Hematopoietic multipotent progenitor cell treated with erythropoietin and hydrocortisone succinate and interleukin-3 and kit ligand, for 4 days (in vitro differentiated cells): ENCODE measurements at places on chromosomes 4 and X.

DNA sequence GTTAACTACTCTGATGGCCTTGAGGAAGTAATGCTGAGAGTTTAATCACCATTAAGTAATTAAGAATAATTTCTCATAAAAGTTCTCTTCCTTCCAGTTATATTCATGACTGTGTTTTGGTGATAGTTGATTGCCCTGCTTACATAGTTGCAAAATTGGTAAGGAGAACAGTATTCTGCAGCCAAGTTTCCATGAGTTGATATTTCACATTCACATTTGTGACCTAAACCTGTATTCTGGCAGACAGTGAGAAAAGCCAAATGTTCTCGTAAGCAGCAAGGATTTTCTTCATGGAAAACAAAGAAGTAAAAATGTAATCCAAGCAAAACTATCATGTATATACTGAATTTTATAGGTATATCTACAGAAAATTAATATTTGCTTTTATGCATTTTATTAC is 187.8 kb upstream of the NUDT6 start:
- no peak for DNase-seq

- no peak for DNase-seq
These were observed 38.1 kb downstream of the EIF4E start for GRCh38 chr4:98890702-98891455.

DNA sequence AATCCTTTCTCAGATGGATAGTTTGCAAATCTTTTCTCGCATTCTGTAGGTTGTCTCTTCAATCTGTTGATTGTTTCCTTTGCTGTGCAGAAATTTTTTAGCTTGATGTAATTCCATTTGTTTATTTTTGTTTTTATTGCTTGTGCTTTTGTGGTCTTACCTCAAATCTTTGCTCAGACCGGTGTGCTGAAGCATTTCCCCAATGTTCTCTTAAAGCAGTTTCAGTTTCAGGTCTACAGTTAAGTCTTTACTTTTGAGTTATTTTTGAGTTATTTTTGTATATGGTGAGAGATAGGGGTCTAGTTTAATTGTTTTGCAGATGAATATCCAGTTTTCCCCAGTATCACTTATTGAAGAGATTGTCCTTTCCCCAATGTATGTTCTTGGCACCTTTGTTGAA is 18.2 kb upstream of the SLC25A14 start:
- no peak for DNase-seq

- DNase-seq: no peak
These were observed 1099.9 kb downstream of the RAPGEF2 start for GRCh38 chr4:160202802-160203201.

DNA sequence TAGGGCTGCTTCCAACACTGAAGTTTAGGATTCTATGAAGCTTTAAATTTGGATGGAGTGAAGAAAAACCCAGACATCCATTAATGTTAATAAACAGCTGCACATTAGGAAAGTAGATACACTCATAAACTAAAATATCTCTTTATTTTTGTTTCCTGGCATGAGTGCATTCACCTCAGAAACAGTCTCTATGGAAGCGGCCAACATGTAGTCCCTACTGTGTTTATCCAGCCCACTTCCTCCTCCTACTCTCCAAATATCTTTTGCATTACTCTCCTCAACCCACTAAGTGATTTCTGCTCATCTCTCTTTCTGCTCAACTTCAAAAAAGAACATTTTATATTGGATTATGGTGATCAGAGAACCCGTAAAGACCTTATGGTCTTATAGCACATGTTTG is 180.3 kb upstream of the MXRA5 start:
- DNase-seq: no peak

DNA sequence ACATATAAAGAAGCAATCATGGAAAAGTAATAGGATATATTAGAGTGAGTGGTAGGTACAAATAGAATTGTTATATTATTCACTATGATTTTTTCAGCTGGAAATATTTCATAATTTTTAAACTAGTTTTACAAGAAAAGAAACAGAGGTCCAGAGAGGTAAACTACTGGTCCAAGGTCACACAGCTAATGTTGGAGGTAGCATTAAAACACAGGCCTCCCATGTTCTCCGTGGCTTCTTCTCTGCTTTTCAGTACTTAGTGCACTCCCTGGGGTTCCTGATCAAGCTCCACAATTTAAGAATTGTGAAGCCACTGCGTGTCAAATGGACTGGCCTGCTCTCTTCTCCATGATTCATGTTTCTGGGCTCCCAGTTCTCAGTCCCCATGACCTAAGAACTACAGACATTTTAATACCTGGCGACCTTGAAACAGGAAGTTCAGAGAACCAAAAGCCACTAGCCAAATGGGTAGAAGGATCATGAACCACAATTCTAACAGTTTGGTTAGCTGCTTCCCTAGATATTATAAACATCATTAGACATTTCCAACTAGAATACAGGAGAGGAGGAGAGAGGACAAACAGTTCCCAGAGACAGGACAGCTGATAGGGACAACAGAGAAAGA is 172.0 kb upstream of the KLF3 start:
- DNase-seq: no peak
